ENCODE measurements at places on chromosomes 7 and 10.

GRCh38 chr10:28125701-28126100 lies 126.8 kb upstream of the ODAD2 start:
- no peak for ATAC-seq

- no peak for ATAC-seq
Observed at GRCh38 chr10:14481752-14482151, 151.0 kb upstream of the FRMD4A start.

DNA sequence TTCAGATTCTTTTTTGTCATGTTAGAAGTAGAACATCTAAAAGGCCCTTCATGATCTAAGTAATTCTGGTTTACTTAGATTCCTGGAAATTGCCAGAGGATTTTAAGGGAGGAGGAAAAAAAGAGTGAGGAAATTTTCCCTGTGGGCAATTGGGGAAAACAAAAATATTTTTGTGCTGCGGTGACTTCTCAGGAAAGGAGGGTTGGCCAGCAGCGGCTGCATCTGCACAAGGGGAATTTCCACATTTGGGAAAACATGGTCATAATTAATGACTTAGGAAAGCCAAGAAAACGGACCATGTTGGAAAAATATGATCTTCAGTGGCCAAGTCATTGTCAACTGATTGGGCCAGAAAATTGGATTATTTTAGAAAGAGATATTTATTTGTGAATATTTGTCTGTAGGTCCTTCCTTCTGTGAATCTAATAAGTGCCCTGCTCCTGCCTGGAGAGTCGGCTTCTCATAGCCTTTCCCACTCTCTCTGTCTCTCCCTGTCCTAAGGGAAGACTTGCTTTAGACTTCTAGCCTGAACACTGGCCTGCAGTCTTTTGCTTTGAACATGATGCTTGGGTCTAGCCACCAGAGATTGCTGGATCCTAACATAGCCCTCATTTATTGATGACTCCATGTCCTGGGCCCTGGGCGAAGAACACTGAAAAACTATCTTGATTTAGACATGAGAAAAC lies 124.2 kb upstream of the MKLN1 start:
- no peak for ATAC-seq

GRCh38 chr7:50693455-50694130 lies 89.1 kb downstream of the GRB10 start:
- no peak for ATAC-seq

GRCh38 chr10:33746186-33746585 lies 411.7 kb upstream of the NRP1 start:
- no peak for ATAC-seq

- no peak for ATAC-seq
Observed at GRCh38 chr10:101725296-101726114, 30.5 kb upstream of the FBXW4 start.

Data from esophagus mucosa (tissue), 1 donor.